Stimulated activated CD8-positive, alpha-beta memory T cell treated with anti-CD3 and anti-CD28 coated beads, Interleukin-2, amount 100 ng/mL, for 48 hours (primary cell): ENCODE measurements at places on chromosomes 12 and 14.

DNA sequence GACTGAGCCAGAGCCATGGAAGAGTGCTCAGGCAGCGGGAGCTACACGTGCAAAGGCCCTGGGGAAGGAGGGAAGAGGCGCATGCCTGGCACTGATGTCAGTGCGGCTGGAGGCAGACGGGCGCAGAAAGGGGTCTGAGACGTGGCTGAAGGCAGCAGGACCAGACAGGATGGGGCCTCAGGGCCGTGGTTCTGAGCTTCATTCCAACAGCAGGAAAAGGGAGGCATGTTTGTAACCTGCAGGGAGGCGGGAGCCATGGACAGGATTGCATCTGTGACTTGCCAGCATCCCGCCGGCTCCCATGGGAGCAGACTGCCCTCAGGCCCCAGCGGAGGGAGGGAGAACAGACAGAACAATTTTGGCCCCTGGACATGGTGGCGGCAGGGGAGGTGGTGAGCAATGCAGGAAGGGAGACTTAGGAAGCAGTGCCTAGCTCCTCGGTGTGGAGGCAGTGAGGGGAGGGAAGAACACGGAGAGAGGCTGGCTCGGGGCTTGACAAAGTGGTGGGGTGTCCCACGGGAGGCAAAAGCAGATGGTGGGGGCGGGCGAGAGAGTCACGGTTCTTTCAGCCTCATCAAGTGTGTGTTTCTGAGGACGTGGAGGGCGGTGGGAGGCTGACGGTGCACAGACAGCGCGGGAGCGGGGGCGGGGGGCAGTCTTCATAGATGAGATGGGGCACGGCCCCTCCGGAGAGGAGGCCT, 33.3 kb upstream of the INF2 start:
- no peak for DNase-seq

DNA sequence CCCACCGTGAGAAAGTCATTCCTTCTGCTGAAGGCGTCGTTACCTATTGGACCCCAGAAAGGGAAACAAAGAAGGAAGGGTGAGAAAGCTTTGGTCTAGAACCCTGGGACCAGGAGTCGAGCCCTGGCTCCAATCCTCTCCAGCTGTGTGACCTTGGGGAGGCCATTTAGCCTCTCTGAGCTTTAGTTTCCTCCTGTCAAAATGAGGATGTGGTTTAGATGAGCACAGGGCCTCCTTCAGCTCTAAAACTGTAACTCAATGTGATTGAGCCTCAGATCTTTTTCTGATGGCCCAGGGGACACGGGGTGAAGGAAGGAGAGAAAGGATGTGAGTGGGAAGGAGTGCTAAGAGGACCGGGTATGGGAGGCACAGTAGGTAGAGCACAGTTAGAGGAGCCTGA, 7.7 kb downstream of the JDP2 start:
- DNase-seq: no peak

DNA sequence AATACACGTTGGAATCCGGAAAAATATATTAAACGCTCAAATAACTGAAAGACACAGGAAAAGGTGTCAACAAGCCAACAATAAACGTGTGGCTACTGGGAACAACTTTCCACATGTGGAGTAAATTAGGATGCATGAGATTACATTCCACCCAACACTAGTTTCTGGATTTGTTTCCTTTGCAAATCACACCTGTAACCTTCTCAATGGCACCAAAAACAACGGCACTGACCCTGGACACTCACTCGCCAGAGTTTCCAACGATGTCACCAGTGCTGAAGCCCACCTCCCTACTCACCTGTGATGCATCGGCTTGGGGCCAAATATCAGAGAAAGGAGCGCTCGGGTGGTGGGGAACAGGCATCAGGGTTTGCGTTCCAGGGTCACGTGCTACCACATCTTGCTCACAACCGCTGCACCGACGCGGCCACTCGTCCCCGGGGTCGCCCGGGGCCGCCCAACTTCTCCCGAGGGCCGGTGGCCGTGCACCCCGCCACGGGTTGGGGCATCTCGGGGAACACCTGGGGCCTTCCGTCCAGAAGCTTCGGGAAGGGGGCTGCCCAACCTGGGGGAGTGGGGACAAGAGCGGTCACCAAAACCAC, 629 bp downstream of the PRDM4 start:
- no peak for DNase-seq

DNA sequence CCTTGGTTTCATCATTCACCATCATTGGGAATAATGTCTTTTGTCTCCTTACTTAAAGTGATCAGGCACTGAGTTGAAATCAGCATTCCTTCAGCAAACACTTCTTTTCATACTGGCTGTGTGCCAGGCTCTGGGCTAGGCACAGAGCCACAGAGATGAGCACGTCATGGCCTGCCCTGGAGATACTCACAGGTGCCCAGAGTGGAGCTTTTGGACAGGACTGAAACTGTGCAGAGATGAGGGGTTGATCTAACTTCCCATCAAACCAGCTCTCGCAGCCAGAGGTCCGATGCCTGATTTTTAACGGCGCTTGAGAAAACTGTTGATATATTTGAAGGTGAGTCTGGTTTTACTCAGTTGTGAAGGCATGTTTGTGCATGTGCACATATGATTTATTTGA, 43.1 kb downstream of the CACNA1C start:
- no peak for DNase-seq

- no peak for DNase-seq
These were observed 86.2 kb downstream of the STON2 start for GRCh38 chr14:81313775-81314429.
